Activated naive CD8-positive, alpha-beta T cell treated with anti-CD3 and anti-CD28 coated beads, Interleukin-2, amount 10 ng/mL, durations not matched to agents 7 days and 5 days (primary cell): ENCODE measurements at places on chromosomes 1 and 21.

GRCh38 chr1:119873135-119874015 is 22.9 kb downstream of the ADAM30 start:
- H3K27me3 ChIP-seq = peaks cover 30% of the 10 kb centered on the region
- DNase-seq = no peak
- H3K36me3 ChIP-seq = no peaks in the 10 kb centered on the region
- peaks cover 11% of the 10 kb centered on the region for H3K4me1 ChIP-seq
- no peak overlapping the region for H3K27ac ChIP-seq

DNA sequence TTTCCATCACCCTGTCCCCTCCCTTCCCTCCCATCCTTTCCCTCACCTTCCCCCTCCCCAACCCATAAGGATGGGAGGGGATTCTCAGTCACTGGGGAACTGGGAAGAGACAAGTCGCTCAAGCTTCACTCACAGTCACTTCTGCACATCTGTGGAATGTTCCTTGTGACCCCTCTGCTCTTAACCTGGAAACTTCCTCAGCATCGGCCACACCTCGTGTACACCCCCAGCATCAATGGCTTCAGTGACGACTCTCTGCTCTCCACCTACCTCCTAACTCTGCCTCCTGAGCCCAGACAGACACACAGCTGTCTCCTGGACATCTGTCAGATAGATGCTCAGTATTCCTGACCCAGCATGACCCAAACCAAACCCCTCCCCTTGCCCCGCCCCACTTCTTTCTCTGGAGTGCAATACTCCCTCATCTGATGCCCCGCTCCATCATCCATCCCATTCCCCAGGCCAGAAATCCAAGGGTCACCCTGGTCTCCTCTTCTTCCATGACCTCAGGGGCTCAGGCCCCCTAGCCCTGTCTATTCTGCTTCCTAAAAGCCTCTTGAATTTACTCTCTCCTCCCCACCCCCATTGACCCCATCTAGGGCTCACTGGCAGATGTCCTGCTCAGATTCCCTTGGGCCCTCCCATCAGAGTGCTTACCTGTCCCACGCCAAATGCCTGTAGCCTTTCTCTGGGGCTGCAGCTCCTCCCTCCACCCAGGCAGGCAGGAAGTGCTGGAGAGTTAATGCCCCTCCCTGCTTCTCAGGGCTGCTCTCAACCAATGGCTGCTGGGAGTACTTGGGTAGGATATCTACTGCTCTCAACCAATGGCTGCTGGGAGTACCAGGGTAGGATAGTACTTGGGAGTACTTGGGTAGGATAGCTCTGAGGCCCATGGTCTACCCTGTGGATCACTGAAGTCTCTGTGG is 83.1 kb upstream of the CSF3R start:
- peaks cover 6% of the 10 kb centered on the region for H3K27me3 ChIP-seq
- H3K4me3 ChIP-seq = no peak overlapping the region
- H3K4me1 ChIP-seq = no peaks in the 10 kb centered on the region
- H3K36me3 ChIP-seq = no peaks in the 10 kb centered on the region

DNA sequence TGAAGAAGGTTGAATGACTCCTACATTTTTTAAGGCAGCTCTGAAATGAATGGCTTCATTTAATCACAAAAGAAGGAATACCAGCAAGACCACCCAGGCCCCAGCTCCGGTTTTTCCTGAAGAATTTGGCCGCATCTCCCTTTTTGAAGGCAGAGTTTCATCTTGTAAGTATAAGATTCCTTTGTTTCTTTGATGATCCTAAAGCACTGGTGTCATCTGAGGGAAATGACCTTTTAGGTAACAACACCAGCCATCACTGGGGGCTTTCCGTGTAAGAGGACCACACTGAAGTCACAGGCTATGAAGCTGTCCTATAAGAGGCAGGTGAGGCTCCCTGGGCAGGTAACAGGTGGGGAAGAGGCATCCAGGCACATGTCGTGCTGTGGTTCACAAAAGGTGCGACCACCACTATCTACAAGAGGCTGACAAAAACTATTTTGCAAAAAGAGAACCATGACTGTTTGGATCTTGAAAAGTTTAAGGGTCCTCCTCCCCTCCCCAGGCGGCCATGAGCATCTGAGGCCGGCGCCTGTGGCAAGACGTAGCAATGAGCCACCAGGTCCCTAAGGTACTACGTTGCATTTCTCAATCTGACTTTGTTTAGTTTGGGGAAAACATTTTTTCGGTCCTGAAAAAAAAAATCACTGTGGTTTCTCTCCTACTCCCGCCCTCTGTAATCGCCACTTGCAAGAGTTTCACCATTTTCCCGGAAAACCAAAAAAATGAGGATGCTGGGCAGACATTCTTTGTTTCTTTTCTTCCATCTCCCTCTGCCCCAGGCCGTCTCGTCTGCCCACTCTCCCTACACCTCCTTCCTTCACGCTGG is 46.3 kb upstream of the IRF2BP2 start:
- no peak overlapping the region for H3K4me3 ChIP-seq
- H3K4me1 ChIP-seq = peaks cover 5% of the 10 kb centered on the region
- no peak for DNase-seq
- H3K36me3 ChIP-seq = no peaks in the 10 kb centered on the region
- H3K27me3 ChIP-seq = peaks cover 2% of the 10 kb centered on the region
- no peak overlapping the region for H3K27ac ChIP-seq

DNA sequence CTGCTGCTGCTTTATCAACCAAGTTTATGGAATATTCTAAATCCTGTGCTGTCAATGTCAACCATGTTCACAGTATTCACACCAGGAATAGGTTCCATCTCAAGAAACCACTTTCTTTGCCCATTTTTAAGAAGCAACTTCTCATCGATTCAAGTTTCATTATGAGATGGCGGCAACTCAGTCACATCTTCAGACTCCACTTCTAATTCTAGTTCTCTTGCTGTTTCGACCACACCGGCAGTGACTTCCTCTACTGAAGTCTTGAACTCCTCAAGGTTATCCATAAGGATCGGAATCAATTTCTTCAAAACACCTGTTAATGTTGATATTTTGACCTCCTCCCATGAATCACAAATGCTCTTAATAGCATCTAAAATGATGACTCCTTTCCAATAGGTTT is 39.7 kb upstream of the IFNLR1 start:
- H3K27ac ChIP-seq = no peak overlapping the region
- H3K36me3 ChIP-seq = no peaks in the 10 kb centered on the region
- no peaks in the 10 kb centered on the region for H3K4me1 ChIP-seq
- H3K27me3 ChIP-seq = peaks cover 9% of the 10 kb centered on the region
- DNase-seq = no peak

DNA sequence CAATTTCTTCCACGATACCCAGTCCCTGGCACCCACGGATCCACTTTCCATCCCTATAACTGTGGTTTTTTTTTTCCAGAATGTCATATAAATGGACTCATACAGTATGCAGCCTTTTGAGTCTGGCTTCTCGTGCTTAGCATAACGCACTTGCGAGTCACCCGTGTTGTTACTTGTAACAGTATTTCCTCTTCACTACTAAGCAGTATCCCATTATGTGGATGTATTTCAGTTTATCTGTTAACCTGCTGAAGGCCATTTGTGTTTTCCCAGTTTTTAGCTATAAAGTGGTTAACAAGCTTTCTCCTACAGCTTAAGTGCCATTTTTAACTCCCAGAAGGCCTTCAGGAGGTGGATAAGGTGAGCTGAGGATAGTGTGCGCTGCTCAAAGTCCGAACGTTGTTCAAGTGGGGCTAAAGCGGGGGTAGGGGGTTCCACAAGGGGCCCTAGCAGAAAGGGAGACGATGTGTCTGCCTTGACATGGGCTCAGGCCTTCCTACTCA is 829 bp downstream of the ADAR start:
- no peaks in the 10 kb centered on the region for H3K27me3 ChIP-seq
- peak; percentile 53 for DNase-seq
- peaks cover 31% of the 10 kb centered on the region for H3K36me3 ChIP-seq
- peak overlapping the region; percentile 98 for H3K4me3 ChIP-seq
- peaks cover 64% of the 10 kb centered on the region for H3K4me1 ChIP-seq

DNA sequence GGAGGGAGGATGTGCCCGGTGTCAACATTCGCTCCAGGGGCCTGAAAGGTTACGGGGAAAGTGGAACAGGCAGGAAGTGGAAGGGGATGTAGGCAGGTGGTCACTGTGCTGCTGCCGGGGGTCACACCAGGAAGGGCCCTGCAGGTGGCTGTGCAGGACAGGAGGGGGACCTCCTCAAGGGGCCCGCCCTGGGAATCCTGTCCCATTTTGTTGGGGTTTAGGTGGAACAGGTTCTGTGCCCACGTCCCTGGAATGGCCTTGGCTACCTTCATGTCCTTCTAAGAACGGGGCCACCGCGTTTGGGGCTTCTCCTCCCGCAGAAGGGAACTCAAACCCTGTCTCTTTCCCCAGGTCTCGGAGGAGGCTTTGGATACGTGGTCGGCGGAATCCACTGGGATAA is 11.9 kb downstream of the SLC45A1 start:
- H3K4me1 ChIP-seq = no peaks in the 10 kb centered on the region
- no peak overlapping the region for H3K27ac ChIP-seq
- no peaks in the 10 kb centered on the region for H3K36me3 ChIP-seq
- DNase-seq = no peak

GRCh38 chr1:20250340-20250989 is 40.2 kb upstream of the VWA5B1 start:
- no peak overlapping the region for H3K27ac ChIP-seq
- H3K27me3 ChIP-seq = peaks cover 7% of the 10 kb centered on the region
- H3K4me1 ChIP-seq = peaks cover 12% of the 10 kb centered on the region
- DNase-seq = no peak
- no peak overlapping the region for H3K4me3 ChIP-seq
- no peaks in the 10 kb centered on the region for H3K36me3 ChIP-seq

DNA sequence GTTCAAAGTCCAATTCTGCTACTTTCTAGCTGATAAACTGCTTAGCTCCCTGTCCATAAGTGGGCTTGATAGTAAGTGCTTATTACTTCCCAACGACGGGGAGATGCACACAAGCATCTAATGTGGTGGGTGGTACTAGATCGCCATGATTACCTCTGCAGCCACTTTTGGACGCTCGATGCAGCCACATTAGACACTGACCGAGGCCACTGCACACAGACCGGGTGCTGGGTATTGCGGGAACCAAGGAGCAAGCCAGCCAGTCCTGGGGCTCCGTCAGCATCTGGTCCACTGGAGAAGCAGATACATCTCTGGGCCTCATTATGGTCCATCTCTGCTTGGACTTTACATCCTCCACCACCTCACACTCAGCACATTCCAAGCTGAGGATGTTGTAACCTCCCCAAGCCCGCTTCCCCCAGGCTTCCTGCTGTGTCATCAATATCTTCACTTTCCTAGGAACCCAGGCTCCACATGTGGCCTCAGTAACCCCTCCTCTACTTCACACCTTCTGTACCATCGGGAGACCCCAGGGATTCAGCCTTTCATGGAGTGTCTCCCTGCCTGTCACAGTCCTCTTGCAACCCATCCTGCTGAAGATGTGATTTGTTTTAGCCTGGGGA is 48.2 kb downstream of the RHOU start:
- H3K4me3 ChIP-seq = no peak overlapping the region
- H3K36me3 ChIP-seq = peaks cover 4% of the 10 kb centered on the region

DNA sequence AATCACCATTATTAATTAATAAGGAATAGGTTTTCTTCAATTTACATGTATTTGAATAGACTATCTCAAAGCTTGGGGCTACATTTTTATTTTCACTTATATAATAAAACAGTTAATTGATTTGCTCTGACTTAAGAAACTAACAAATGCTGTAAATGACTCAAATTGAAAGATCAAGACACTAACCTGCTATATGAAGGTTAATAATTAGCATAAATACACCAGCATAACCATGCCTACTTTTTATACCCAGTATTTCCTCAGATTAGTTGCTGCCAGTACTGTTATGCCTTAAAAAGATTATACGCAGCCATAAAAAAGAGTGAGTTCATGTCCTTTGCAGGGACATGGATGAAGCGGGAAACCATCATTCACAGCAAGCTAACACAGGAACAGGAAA is 1545.1 kb downstream of the AMY1C start:
- H3K4me1 ChIP-seq = no peaks in the 10 kb centered on the region
- no peak overlapping the region for H3K27ac ChIP-seq
- DNase-seq = no peak
- no peaks in the 10 kb centered on the region for H3K27me3 ChIP-seq
- no peak overlapping the region for H3K4me3 ChIP-seq
- H3K36me3 ChIP-seq = no peaks in the 10 kb centered on the region

- no peak for DNase-seq
- peaks cover 3% of the 10 kb centered on the region for H3K4me1 ChIP-seq
- no peaks in the 10 kb centered on the region for H3K36me3 ChIP-seq
These were observed 56.3 kb upstream of the JUN start for GRCh38 chr1:58839846-58840835.

DNA sequence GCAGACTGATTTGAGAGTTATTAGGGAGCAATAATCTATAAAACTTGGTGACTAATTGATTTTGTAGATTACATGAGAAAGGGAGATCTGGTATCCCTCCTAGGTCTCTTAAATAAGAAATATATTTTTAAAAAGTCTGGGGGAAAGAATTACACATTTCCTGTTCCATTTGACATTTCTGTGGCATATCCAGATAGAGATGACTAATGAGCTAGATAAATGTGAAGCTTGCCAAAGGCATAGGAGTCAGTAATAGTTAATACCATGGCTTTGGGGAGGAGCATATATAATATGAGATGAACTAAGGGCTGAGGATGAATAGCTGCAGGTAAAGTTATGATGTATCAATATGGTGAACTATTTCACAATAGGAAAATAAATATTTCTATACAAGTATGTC is 663.7 kb downstream of the PTPRC start:
- DNase-seq = no peak
- H3K36me3 ChIP-seq = no peaks in the 10 kb centered on the region
- H3K4me3 ChIP-seq = no peak overlapping the region
- H3K4me1 ChIP-seq = no peaks in the 10 kb centered on the region

GRCh38 chr21:33070998-33071769 is 1.2 kb downstream of the OLIG1 start:
- DNase-seq = peak; percentile 58
- no peaks in the 10 kb centered on the region for H3K36me3 ChIP-seq
- peak overlapping the region; percentile 78 for H3K4me3 ChIP-seq
- H3K27me3 ChIP-seq = peaks cover 81% of the 10 kb centered on the region
- peaks cover 20% of the 10 kb centered on the region for H3K4me1 ChIP-seq
- H3K27ac ChIP-seq = no peak overlapping the region

GRCh38 chr1:206925106-206925736 is 3.5 kb upstream of the FCMR start:
- no peak overlapping the region for H3K4me3 ChIP-seq
- H3K36me3 ChIP-seq = no peaks in the 10 kb centered on the region
- no peak overlapping the region for H3K27ac ChIP-seq
- H3K27me3 ChIP-seq = no peaks in the 10 kb centered on the region
- DNase-seq = peak; percentile 63
- peaks cover 24% of the 10 kb centered on the region for H3K4me1 ChIP-seq

DNA sequence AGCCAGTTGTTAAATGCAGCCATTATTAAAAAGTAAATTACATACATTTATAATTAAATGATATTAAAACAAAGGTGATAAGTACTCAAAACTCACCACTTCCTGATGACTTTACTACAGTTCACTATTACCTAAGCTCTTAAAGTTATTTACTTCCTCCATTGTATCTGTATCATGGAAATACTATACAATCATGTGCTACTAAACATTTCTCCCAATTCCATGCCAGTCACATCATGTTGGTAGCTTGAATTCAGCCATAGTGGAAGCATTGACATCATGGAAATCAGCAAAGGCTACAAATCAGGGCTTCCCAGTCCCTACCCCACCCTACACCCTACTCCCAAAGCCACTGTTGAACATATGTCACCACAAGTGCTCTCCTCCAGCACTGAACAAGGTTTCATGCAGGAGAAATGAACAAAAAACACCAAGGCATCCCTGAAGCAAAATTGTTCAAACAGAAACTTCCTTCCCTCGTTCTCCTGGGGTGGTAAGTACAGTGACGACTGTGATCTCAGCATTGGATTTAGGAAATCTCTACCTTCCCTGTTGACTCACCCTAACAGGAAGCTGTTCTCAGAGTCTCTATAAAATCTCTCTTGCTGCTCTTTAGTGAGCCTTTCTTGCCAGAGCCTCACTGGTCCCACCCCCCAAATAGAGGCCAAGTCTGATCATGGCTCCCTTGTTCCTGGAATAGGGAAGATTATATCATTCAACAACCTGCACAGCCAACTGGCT is 12.7 kb downstream of the VSIG8 start:
- H3K4me3 ChIP-seq = no peak overlapping the region
- no peak overlapping the region for H3K27ac ChIP-seq
- H3K36me3 ChIP-seq = no peaks in the 10 kb centered on the region
- DNase-seq = no peak
